ENCODE measurements at places on chromosomes 13 and 19.

DNA sequence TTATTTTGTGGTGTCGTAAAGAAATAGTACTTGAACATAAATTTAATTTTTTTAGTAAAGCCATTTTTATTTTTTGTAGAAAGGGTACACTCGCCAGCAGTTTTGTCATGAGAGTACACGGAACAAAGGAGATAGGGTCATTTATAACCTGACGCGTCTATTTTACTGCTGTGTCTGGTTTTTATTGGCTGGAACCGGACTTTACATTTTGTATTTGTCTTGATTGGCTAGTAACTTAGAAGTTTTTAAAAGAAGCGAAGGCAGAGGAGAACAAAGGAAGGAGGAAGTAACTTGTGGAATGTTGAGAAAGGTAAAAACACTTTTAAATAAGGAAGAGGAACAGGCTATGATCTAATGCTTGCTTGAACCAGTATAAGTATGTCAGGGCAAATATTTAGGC lies 43.5 kb downstream of the TRPM4 start:
- DNase-seq, result no peak

GRCh38 chr19:7841751-7842660 lies 12.0 kb downstream of the EVI5L start:
- DNase-seq, result no peak

- DNase-seq, result no peak
Observed at GRCh38 chr19:4139614-4140236, 13.7 kb upstream of the CREB3L3 start.

GRCh38 chr19:16001481-16002312 lies 52.9 kb downstream of the OR10H4 start:
- DNase-seq, result no peak

GRCh38 chr19:17902701-17903100 lies 30.1 kb upstream of the CCDC124 start:
- no peak for DNase-seq

DNA sequence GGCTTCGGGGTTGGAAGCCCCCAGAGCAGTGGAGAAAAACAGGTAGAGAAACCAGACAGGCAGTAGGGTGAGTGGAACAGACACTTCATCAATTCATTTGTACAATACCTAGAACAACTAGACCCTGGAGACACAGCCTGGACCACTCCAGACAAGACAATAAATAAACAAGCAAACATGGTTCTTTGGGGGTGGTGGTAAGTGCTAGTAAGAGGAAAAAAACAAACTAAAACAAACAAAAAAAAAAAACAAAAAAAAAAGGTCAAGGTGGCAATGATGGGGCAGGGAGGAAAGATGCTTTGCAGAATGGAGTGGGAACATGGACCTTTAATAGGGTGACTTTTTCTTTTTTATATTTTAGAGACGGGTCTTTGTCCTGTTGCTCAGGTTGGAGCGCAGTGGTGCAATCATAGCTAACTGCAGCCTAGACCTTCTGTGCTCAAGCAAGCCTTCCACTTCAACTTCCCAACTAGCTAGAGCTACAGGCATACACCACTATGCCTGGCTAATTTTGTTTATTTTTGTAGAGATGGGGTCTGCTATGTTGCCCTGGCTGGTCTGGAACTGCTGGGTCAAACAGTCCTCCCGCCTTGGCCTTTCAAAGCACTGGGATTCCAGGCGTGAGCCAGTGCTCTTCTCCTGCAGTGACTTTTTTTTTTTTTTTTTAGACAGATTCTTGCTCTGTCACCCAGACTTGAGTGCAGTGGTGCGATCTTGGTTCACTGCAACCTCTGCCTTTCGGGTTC lies 3.1 kb downstream of the JUNB start:
- no peak for DNase-seq

GRCh38 chr13:76503291-76503690 lies 382.9 kb downstream of the KCTD12 start:
- no peak for DNase-seq

DNA sequence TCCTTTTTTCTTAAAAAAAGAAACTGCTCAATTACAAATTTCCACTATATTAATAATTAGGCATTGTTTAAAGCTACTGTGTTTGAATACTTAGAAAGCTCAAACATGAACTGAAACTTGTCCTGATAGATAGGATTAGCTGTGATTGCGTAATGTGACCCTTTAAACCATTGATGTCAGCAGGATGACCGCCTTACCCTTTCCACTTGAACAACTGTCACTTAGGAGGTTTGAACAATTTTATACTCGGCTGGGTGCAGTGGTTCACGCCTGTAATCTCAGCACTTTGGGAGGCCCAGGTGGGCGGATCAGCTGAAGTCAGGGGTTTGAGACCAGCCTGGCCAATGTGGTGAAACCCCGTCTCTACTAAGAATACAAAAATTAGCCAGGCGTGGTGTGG lies 2.9 kb downstream of the LAMP1 start:
- no peak for DNase-seq

GRCh38 chr13:101465877-101466276 lies 13.4 kb downstream of the ITGBL1 start:
- no peak for DNase-seq

- no peak for DNase-seq
Observed at GRCh38 chr19:34178274-34178610, 5.9 kb downstream of the LSM14A start.

DNA sequence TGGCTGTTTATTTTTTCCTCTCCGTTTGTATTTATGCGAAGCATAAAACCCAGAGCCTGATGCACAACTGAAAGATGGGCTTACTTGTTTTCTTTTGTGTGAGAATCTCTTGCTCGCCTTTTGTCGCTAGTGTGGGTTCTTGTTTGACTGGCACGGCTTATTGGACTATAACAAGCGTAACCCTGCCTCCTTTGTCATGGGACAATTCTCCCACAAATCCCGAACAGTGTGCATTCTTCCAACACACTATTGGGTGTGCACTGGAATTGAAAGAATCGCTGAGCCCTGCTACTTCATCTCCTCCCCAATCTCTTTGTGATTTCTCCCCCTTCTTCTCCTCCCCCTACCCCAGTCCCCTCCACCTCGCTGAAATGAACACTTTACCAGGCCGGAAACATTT lies 110.8 kb downstream of the ZIC5 start:
- no peak for DNase-seq

DNA sequence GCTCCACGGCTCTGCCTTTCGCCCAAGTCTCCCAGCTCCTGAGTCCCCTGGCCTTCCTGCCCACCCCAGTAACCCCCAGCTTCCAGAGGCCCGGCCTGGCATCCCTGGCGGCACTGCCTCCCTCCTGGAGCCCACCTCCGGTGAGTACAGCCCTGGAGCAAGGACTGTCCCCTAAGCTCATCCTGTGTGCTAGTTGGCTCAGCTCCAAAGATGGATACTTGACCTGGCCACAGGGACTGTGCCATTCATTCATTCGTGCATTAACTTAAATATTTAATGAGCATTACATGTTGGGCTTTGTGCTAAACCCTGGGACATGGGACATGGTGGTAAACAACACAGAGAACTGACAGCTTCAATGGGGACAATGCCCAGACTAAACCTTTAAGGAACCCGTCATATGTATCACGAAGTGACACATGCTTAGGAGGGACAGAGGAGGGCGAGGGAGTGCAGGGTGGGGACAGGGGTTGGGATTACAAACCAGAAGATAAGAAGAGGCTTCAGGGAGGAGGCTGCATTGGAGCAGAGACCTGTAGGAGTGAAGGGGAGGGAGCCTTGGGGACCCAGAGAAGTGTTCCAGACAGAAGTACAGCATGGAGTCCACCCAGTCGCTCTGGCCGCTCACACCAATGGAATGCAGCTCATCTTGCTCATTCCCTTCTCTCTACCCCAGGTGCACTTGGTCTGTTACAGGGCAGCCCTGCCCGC lies 6.9 kb upstream of the OVOL3 start:
- DNase-seq, result no peak

DNA sequence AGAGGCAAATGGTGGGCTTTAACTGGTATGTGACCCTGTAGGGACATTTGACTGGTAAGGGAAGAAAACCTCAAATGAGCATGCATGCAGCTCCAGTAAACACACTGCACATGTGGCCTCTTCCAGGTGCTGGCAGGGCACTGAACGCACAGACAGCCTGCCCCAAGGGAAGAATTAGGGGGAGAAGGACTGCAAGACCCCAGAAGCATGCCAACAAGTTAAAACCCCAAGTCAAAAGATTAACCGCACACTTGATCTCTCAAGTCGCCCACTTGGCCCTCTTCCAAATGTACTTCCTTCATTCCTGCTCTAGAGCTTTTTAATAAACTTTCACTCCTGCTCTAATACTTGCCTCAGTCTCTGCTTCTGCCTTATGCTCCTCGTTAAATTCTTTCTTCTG lies 46.9 kb upstream of the SLITRK1 start:
- no peak for DNase-seq

- no peak for DNase-seq
Observed at GRCh38 chr13:36343766-36344165, 2.4 kb downstream of the SPART start.

- DNase-seq, result no peak
Observed at GRCh38 chr13:29954082-29955028, 103.9 kb upstream of the UBL3 start.

GRCh38 chr13:30312904-30313303 lies 5.6 kb upstream of the KATNAL1 start:
- no peak for DNase-seq

- DNase-seq, result no peak
Observed at GRCh38 chr13:42275098-42275471, 3.1 kb downstream of the AKAP11 start.

- no peak for DNase-seq
Observed at GRCh38 chr19:48543121-48543710, 8.8 kb upstream of the SULT2B1 start.

All from spinal cord (tissue), 10 donors.